Right renal pelvis (tissue), 4 donors: ENCODE measurements at places on chromosomes 12 and 14. TPM values are rescaled to one million over a fixed set of nuclear protein-coding genes. Genes with fewer than 3 reads are reported as not detected.

Gene MYO1H
- 0.86 TPM for polyA plus RNA-seq

Gene TCTN2
- polyA plus RNA-seq = 33.0 TPM

DNA sequence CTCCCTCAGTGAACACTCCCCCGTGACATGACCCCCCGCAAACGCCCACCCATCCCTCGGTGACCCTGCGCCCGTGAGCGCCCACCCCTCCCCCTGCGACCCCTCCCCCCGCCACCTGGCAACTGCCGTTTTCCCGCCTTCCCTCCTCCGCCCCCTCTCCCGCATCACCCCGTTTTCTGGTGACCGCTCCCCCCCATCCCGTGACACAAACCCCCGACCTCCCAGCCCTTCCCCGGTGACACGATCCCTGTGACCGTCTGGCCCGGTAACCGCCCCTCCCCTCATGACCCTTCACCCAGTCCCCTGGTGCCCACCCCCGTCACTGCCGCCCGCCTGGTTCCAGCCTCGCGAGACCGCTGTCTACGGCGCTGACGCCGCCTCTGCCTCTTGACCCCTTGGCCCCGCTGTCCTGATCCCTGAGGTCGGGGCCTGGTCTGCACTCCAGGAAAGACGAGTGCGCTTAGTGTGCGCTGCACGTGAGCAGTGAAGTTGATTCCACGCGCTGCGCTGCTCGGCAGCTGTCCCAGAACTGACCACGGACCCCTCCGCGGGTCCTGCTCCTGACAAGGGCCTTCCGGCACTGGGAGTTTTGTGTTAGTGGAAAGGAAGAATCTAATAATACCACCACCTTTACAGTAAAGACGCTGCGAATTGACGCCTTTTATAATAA is 59.4 kb downstream of the DDX51 start:
- peak; percentile 12 for DNase-seq

- no peak for DNase-seq
Observed at GRCh38 chr12:88339254-88339949, 197.3 kb downstream of the TMTC3 start.

Gene CLEC4C
- 0.09 TPM for polyA plus RNA-seq

GRCh38 chr12:72792889-72793288 is 520.7 kb downstream of the TRHDE start:
- no peak for DNase-seq

Gene FOXM1
- 29.6 TPM for polyA plus RNA-seq

DNA sequence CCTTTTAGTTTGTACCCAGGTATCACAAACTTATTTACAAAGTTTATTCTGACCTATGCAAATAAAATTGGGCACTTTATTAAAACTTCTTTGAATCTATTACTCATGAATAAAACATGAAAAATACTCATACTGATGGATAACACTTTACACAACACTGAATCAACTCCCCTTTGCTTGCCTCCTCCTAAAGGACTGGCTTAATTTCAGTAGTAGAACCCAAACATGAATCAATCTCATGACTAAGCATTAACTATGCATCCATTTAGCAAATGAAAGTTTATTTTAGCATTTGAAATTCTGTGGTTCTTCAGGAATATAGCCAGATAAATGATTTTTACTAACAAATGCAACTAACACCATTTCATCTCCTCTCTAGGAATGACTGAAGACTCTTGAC is 32.4 kb downstream of the DENND5B start:
- no peak for DNase-seq

- no peak for DNase-seq
Observed at GRCh38 chr12:32072102-32072501, 34.5 kb upstream of the BICD1 start.
